ENCODE measurements at places on chromosomes 4 and X. TPM values are rescaled to one million over a fixed set of nuclear protein-coding genes. Genes with fewer than 3 reads are reported as not detected.

Gene SFRP2
- total RNA-seq: 0.82 TPM

Gene TMPRSS11F
- total RNA-seq: not detected

Gene KDR
- total RNA-seq: 11.0 TPM

Gene UNC5C
- total RNA-seq: 14.3 TPM

Gene GEMIN8
- total RNA-seq: 12.2 TPM

Gene MSN
- 17.9 TPM for total RNA-seq

Gene C1QTNF7
- 0.41 TPM for total RNA-seq

Gene IL15
- 1.2 TPM for total RNA-seq

Gene CT47B1
- total RNA-seq: not detected

Gene ZNF157
- 4.9 TPM for total RNA-seq

Gene HELT
- total RNA-seq: not detected

Gene MAP9
- 36.7 TPM for total RNA-seq

Gene MAGEA12
- not detected for total RNA-seq

Gene MANBA
- 35.5 TPM for total RNA-seq

Gene XIAP
- 77.5 TPM for total RNA-seq

Gene DMD
- 56.7 TPM for total RNA-seq

Gene TBL1X
- total RNA-seq: 2.9 TPM

Gene PNMA6A
- 23.2 TPM for total RNA-seq

Gene LDB2
- 216 TPM for total RNA-seq

Gene DGAT2L6
- not detected for total RNA-seq

Gene HPGD
- 5.7 TPM for total RNA-seq

Gene UFSP2
- total RNA-seq: 42.8 TPM

Gene S100P
- 0.41 TPM for total RNA-seq

Gene DMP1
- total RNA-seq: not detected

Gene PCYT1B
- total RNA-seq: 29.8 TPM

Gene GPRASP2
- 84.8 TPM for total RNA-seq

Gene SLC35A2
- total RNA-seq: 9.8 TPM

Gene BTC
- not detected for total RNA-seq

All from frontal cortex (tissue), 4 donors.